ENCODE measurements at places on chromosomes 16 and 17.

- DNase-seq = no peak
Observed at GRCh38 chr16:29678691-29679267, at the start of gene QPRT. TSS of gene QPRT (plus strand) at chr16:29679180. CDS start at chr16:29679198, 18 bp downstream.

- peak; percentile 36 for DNase-seq
Observed at GRCh38 chr17:82647593-82648164, 565 bp downstream of the WDR45B start.

DNA sequence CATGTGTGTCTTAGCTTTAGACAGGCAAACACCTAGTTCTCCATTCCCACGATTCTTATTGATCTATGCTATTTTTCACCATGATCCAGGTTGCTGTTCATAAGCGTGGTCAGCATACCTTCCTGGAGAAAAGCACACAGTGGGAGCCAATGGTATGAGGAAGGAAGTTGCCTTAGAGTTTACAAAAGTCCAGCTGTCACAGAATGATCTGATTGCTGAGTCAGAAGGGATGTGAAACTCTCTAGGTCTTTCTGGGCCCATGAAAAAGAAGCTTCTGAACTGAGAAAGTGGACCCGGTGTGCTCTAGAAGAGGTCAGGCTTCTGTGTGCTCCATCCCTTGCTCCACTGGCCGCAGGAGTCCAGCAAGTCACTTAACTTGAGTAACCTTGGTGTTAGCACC, 71.0 kb upstream of the CCL1 start:
- DNase-seq = no peak

- DNase-seq = peak; percentile 45
Observed at GRCh38 chr17:27807567-27808470, 7.5 kb upstream of the NOS2 start.

DNA sequence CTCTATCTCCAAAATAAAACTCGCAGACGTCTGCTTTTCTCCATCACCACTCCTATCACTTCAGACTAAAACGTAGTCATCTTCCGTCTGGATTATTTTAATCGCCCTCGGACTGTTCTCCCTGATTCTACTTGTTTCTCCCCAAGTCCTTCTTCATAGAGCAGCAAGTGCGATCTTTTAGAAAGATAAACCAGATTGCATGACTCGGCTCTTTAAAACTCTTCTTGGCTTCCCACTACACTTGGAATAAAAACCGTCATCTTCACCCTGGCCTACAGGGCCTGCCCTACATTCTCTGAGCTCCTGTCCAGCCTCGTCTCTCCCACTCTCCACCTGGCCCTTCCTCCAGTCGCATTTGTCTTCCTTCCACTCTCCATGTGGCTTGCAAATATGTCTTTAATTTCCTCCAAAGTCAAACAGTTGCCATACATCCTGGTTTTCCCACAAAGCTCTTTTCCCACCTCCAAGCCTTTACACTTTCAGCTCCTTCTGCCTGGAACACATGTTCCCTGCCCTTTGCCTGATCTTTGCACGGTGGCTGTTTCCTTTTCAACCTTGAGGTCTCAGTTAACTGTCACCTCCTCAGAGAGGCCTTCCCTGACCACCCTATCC, 70.5 kb upstream of the DHX40 start:
- no peak for DNase-seq

DNA sequence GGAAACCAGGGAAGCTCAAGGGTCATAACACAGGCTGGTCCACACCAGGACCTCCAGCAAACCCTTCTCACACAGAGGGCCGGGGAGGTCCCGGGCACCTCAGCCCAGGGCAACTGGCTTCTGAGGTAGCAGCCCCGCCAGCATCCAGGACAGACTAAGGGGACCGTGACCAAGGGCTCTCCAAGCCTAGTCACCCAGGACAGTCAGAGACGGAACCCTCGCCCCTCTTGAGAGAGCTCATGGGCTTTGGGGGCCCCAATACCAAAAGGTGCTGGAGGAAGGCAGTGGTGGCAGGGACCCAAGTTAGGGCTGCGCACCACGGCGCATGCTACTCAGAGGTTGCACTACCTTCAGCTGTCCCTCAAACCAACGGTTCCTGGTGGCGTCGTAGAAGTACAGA, 54.9 kb downstream of the KLHDC4 start:
- DNase-seq = no peak

All from T follicular helper cell (primary cell).